ENCODE measurements at places on chromosomes 2 and 18. TPM values are rescaled to one million over a fixed set of nuclear protein-coding genes. Genes with fewer than 3 reads are reported as not detected.

- DNase-seq = no peak
Observed at GRCh38 chr18:35588995-35589394, 7.5 kb downstream of the GALNT1 start.

DNA sequence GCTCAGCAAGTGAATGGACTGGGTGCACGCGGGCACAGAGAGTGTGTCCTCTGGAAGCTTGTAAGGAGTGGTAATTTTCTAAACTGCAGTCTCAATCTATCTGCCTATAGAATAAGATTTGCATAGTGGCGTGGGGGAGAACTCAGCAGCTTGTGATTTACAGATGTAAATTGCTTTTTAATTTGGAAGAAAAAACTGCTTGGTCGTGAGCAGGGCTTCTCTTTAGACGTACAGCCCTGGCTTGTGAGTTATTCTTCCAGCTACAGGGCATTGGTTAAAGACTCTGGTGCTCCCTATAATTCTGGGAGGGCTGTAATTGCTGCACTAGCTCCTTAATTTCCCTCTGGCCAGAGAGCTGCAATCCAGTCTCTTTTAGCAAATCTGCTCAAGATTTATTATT is 84.9 kb downstream of the MARCO start:
- DNase-seq = no peak

GRCh38 chr2:171389780-171390179 is 44.0 kb downstream of the METTL8 start:
- no peak for DNase-seq

DNA sequence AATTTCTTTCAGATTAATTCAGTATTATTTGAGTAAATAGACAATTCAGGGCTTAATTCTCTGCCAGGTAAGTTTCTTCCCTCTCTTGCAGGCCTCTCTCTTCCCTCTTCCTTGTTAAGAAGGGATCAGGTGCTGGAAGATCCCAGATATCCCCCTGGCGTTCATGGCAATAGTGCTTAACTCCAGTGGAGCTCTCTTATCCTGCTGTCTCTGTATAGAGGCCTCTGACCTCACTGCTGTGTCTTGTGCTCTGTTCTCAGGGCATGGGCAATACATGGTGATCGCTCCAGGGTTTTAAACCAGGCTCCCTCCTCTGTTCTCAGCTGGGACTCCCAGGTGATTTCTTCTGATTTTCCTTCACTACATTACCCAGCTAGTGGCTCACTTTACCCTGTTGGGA is 226.8 kb downstream of the MC4R start:
- no peak for DNase-seq

- no peak for DNase-seq
Observed at GRCh38 chr2:105103481-105103880, 65.6 kb downstream of the MRPS9 start.

DNA sequence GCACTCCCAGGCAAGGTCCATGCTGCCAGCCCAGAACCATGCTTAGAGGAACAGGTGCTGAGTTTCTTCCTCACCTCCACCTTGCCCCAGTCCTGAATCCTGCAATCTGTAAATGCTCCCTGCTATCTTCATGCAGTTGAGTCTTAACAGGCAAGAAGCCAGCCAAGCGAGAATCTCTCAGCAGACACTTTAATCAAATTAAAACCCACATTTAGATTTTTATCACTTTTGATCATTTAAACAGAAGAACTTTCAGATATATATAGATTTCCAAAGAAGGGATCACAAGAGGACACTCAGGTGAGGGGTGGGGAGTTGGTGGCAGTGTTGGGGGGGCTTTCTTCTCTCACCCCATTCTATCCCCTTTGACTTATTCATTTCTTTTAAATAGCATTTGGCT is 25.9 kb upstream of the LBH start:
- no peak for DNase-seq

DNA sequence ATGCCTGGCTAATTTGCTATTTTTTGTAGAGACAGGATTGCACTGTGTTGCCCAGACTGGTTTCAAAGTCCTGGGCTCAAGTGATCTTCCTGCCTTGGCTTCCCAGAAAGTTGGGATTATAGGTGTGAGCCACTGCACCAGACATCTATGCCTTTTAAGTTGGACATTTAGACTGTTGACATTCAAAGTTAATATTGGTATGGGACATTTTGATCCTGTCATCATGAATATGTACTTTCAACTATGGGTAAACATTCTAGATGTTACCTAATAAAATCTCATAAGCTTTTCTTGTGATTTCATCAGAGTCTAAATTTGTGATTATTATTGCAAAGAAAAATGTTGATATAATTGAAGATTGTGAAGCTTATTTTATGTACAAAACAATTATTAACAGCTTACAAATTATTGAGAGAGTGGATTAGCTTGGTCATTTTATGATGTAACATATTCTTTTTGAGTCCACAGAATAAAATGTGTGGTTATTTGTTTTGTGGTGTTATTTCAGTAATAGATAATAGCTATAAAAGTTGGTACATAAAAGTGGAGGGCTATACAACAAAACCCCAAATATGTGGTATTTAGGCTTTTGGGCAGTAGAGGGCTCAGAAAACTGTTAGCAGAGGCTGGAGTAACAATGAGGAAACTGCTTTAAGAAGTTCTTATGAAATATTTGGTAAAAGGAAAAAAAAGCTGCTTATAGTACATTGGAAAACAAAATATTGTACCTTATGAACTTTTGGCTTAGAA is 41.4 kb downstream of the STARD6 start:
- DNase-seq = no peak

DNA sequence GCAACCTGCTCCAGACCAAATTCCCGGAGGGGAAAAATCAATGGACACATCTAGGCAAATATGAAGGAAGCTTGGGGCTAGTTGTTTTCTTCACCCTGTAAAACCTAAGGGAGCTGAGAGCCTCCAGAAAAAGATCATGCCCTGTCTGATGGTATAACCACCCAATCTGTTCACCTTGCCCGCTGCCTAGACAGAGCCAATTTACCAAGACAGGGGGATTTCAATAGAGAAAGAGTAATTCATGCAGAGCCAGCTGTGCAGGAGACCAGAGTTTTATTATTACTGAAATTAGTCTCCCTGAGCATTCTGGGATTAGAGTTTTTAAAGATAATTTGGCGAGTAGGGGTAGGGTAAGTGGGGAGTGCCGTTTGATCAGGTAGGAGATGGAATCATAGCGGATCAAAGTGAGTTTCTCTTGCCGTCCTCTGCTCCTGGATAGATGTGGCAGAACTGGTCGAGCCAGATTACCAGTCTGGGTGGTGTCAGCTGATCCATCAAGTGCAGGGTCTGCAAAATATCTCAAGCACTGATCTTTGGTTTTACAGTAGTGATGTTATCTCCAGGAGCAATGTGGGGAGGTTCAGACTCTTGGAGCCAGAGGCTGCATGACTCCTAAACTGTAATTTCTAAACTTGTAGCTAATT is 35.1 kb upstream of the B4GALT6 start:
- no peak for DNase-seq

- no peak for DNase-seq
Observed at GRCh38 chr2:44741507-44741906, 200.0 kb upstream of the SIX3 start.

GRCh38 chr2:220959391-220959802 is 612.7 kb downstream of the EPHA4 start:
- DNase-seq = no peak

DNA sequence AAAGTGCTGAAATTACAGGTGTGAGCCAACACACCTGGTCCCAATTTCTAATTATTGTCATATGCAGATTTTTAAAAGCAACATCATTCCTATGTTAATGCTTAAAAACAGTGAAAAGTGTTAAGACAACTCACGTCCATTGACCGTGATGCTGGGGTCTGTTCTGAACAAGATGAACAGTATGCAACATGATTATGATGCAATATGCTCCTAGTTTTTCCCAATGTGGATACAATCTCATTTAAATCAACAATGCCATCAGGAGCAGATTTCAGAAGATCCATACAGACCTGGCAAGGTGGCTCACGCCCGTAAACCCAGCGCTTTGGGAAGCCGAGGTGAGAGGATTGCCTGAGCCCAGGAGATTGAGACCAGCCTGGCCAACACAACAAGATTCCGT is 31.5 kb downstream of the E2F6 start:
- DNase-seq = no peak

- DNase-seq = no peak
Observed at GRCh38 chr2:239898292-239898925, 126.7 kb downstream of the NDUFA10 start.

DNA sequence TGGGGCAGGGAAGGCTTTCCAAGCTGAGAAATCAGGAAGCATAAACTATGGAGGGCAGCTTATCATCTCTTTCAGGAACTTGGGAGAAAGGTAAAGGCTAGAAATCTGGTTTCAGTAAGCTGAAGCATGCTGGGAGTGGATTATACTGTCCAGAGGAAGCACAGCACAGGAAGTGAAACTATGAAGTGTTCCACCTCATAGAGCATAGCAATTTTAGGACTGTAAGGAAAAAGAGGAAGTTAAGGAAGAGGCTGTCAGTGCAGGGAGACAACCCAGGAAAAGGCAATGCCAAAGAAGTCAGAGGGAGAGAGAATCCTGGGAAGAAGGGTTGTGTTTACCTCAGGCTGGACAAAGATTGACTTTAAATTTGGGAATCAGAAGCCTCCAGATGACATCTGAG is 51.9 kb downstream of the EFEMP1 start:
- DNase-seq = no peak

- DNase-seq = no peak
Observed at GRCh38 chr2:158499383-158499782, 42.6 kb downstream of the PKP4 start.

- no peak for DNase-seq
Observed at GRCh38 chr18:1438458-1438910, 533.8 kb downstream of the ADCYAP1 start.

DNA sequence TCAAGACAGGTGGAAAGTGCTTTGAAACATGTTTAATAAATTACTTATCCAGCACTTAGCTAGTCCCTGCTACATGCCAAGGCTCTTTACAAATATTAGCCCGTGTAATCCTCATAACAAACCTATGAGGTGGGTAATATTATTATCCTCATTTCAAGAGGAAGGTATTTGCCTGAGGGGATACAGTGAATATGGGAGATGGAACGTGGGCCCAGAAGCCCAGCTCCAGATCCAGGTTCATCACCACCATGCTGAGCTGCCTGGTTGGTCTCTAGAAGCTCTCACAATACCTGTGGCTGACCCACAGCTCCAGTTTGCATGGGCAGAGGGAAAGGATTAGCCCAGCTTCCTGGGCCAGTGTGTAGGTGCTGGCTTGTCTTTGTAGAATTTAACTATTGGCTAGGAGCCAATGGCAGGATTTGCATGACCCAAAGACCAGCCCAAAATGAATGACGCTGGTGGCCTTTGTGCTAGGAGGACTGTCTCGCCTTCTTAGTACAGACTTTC is 61.6 kb upstream of the ATP8B1 start:
- no peak for DNase-seq

- peak; percentile 65 for DNase-seq
Observed at GRCh38 chr18:9575558-9575957, 38.8 kb downstream of the PPP4R1 start.

GRCh38 chr2:122595065-122595464 is 839.6 kb downstream of the TSN start:
- DNase-seq = no peak

GRCh38 chr2:74037379-74037860 is 52.7 kb downstream of the TET3 start:
- DNase-seq = no peak

- DNase-seq = no peak
Observed at GRCh38 chr2:173991856-173992588, 26.8 kb upstream of the SP3 start.

- DNase-seq = no peak
Observed at GRCh38 chr2:71101656-71102055, 28.4 kb downstream of the MCEE start.

DNA sequence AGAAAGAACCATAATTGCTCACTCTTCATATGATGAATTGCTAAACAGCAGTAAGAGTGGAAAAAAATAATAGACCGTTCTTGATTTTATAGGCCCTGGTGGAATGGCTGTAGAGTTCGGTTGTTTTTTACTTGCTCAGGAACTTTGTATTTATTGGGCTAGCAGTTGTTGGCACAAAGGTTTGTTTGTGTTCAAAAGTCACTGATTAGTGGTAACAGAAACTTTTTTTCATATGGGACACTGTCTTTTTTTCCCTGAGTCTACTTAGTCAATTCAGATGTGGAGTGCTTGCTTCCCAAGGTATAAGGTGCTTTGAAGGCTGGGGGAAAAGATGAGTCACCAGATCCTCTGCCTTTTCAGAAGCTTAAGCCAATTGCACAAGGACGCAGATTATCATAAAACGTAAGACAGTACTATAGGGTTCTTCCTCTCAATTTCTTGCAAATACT is 25.8 kb downstream of the PHLPP1 start:
- DNase-seq = no peak

DNA sequence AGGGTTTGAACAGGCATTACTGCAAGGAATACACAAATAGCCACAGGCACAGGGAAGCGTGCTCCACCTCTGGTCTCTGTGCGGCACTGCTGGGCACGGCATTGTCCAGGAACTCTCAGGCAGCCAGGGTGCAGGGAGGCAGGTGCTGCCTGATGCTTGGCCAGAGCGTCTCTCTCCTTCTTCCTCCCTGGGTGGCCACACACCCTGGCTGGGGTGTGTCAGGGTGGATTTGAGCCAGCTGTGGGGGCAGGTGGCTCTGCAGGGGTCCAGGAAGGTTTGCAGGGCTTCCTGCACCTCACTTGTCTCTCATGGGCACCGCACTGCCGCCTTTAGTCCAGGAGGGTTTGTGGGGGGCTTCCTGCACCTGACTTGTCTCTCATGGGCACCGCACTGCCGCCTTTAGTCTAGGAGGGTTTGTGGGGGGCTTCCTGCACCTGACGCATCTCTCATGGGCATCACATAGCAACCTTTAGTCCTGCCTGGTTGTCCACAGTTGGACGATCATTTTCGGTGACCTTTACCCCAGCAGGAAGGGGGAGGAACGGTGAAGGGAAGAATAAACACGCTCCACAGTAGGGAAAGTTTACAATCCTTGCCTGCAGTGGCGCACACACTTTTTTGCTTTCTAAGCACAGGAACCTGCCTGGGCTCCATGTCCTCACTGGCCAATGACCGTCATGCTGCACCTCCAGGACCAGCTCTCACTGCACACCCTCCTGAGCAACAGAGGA is 332.9 kb downstream of the EIPR1 start:
- DNase-seq = peak; percentile 27

GRCh38 chr2:80896576-80896975 is 592.0 kb upstream of the LRRTM1 start:
- no peak for DNase-seq

DNA sequence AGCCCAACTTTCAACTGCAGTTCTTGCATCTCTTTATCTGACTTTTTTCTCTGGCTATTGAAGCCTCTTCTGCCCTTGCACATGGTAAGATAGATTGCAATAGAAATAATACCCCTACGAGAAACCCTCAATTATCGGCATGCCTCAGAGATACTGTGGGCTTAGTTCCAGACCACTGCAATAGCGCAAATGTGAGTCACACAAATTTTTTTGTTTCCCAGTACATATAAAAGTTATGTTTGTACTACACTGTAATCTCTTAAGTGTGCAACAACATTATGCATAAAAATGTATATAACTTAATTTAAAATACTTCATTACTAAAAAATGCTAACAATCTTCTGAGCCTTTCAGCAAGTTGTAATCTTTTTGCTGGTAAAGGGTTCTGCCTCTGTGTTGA is 124.7 kb downstream of the PDE1A start:
- no peak for DNase-seq

FLACC1 gene
- not detected for polyA plus RNA-seq

TNFRSF11A gene
- polyA plus RNA-seq = 0.39 TPM

SH3RF3 gene
- polyA plus RNA-seq = 1.7 TPM

ALPI gene
- 0.49 TPM for polyA plus RNA-seq

NAT8 gene
- 1,820 TPM for polyA plus RNA-seq

SLC40A1 gene
- 45.8 TPM for polyA plus RNA-seq
